ENCODE measurements at places on chromosomes 5 and 9.
A peak's percentile ranks its signal among the peaks of the same experiment; 100 is the strongest.

GRCh38 chr9:25078202-25078601 is 532.5 kb upstream of the IZUMO3 start:
- DNase-seq, result no peak

GRCh38 chr9:130663977-130664250 is 480 bp upstream of the PRDM12 start:
- DNase-seq, result no peak

DNA sequence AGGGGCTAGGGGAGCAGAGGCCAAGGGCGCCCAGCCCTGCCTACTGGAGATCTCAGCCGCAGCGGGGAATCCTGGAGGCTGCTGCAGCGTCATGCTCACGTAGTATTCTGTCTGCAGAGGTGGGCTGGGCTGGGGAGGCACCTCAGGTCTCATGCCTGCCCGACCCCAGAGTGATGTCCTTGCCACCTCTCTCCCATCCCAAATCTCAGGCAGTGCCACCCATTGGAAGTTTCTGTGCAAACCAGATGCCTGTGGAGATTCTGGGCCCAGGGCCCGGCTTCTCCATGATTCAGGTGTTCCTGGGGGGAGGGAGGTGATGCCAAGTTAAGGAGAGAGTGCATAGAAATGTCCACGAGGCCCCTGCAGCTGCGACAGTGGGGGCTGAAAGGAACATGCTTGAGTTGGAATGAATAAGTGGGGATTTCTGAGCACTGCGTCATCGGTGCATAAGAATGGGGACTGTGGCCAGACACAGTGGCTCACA is 72.0 kb downstream of the ANKRD33B start:
- DNase-seq, result no peak

- DNase-seq, result no peak
These were observed 317.4 kb downstream of the ARHGEF28 start for GRCh38 chr5:73943397-73943796.

GRCh38 chr5:127410959-127411358 is 106.5 kb upstream of the PRRC1 start:
- DNase-seq, result no peak

GRCh38 chr9:108565651-108566378 is 290.0 kb downstream of the ACTL7B start:
- DNase-seq, result peak; percentile 30

DNA sequence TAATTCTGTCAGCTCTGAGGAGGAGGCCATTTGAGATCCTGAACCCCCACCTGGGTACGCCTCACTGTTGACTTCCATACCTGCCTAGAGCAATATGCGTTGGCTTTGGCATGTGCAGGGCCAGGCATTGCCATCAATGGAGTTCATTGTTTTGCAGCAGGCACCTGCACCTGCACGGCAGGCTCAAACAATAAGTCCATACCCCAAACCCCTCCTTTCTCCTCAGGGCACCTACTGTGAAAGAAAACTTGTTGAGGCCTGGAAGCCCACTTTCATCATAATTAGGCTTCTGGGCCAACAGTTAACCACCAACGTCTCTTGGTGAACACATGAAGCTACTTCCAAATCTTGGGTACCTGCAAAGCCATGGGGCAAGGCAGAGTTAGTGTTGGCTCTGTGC is 238.7 kb downstream of the NFIB start:
- DNase-seq, result no peak

DNA sequence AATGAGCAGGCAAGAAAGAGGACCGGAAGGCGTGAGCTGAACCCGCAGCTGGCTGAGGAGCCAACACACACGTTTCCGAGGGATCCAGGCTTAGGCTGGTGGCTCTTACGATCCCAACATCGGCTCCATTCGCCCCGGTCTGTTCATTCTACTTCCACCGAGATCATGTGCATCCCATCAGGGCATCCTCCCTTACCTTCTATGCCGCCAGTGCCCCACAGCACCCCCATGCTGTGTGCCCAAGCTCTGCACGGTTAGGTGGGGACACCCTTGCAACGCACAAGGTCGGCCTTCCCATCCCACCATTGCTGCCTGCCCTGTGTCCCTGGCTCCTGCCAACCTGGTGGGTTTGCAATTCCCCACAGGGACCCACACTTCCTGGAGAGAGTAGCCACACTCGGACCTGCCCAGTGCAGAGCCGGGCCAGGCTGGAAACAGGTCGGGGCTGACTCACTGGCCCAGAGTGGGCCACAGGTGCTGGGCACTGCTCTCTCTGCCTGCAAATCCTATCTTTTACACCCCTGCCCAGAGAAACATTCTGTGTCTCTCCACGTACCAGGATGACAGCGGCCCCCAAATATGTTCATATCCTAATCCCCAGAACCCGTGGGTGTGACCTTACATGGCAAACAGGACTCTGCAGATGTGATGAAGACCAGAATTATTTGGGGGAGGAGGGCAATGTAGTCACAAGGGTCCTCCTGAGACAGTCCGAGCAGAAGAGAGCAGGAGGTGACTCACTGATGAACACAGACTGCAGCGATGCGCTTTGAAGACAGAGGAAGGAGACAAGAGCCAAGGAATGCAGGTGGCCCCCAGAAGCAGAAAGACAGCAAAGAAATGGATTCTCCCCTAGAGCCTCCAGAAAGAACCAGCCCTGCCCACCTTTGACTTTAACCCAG is 182.2 kb downstream of the AUH start:
- DNase-seq, result no peak

GRCh38 chr5:29367176-29367833 is 1826.2 kb upstream of the CDH6 start:
- DNase-seq, result no peak

- DNase-seq, result no peak
These were observed 132.2 kb downstream of the EBF1 start for GRCh38 chr5:158967541-158967940.

GRCh38 chr5:7325975-7326913 is 69.7 kb upstream of the ADCY2 start:
- no peak for DNase-seq

- DNase-seq, result no peak
These were observed 31.7 kb downstream of the BASP1 start for GRCh38 chr5:17249029-17249634.

GRCh38 chr9:21677834-21678233 is 124.6 kb upstream of the MTAP start:
- no peak for DNase-seq

GRCh38 chr5:3659907-3660306 is 64.3 kb downstream of the IRX1 start:
- DNase-seq, result no peak

DNA sequence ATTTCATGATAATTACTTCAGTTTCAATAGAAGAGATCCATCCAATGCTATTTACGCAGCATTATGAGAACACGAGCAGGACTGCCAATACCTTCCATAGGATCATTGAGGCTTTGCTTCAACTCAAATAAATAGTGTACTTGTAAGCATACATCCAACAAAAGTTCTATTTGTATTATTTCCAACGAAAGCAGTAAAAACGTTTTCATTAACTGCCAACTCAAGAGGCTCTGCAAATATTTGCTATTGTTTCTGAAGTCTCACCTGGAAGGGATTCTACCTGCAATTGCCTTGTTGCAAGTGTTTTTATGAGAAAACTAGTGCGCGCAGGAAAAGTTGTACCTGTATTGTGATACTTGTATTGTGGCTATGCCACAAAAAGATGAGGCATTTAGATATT is 11.0 kb upstream of the GNPDA1 start:
- no peak for DNase-seq

GRCh38 chr9:133605856-133606707 is 3.1 kb downstream of the FAM163B start:
- no peak for DNase-seq

GRCh38 chr9:112725961-112726360 is 8.0 kb upstream of the INIP start:
- DNase-seq, result no peak

DNA sequence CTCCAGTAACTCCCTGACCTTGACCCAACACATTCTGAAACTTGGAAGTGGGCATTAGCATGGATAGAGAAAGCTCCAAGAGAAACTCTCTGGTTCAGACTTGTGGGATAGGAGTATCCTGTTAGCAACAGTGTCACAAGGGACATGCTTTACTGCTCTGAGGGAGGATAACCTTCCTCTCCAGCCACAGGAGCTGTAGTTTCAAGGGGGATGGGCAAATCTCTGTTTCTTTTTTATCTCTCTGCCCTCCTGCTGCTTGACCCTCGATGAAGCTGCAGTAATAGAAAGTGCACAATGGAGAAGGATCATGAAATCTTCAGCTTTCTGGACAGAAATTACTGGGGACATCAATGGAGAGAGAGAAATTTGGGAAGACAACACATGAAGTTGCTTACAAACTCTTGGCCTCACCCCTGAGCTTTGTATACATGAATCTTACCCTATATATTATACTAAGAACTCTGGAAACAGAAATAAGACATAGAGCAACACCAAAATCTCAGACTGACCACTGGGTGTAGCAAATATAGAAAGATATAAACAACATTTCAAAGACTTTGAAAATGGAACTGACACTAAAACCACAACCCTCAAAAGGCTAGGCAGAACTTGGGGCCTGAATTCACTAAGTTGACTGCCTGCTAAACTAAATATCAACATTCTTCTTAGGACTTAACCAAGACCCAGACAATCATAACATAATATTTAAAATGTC is 471.0 kb upstream of the MEF2C start:
- no peak for DNase-seq

- no peak for DNase-seq
These were observed 21.3 kb downstream of the WNK2 start for GRCh38 chr9:93205045-93205768.

GRCh38 chr5:154860123-154860522 is 1.7 kb downstream of the CNOT8 start:
- no peak for DNase-seq

All from DMS79 (cell line).